Activated naive CD4-positive, alpha-beta T cell treated with anti-CD3 and anti-CD28 coated beads for 36 hours (primary cell): ENCODE measurements at places on chromosomes 6 and 20. TPM values are rescaled to one million over a fixed set of nuclear protein-coding genes. Genes with fewer than 3 reads are reported as not detected.

POM121L2 gene
- not detected for total RNA-seq

IL17A gene
- not detected for total RNA-seq

RAD21L1 gene
- not detected for total RNA-seq

EEF1A2 gene
- 0.12 TPM for total RNA-seq

RANBP9 gene
- total RNA-seq: 61.2 TPM

VWA7 gene
- 0.69 TPM for total RNA-seq

EPPIN gene
- not detected for total RNA-seq

COL10A1 gene
- total RNA-seq: not detected

HTR1E gene
- total RNA-seq: not detected

ADAM33 gene
- total RNA-seq: not detected

PNPLA1 gene
- total RNA-seq: not detected

DNAH8 gene
- 0.15 TPM for total RNA-seq

RSPH3 gene
- total RNA-seq: 3.2 TPM

NEURL2 gene
- 1.4 TPM for total RNA-seq

BFSP1 gene
- total RNA-seq: 0.19 TPM

KIF25 gene
- total RNA-seq: not detected

COL19A1 gene
- 0.26 TPM for total RNA-seq

DEFB132 gene
- not detected for total RNA-seq

PDE7B gene
- total RNA-seq: 0.31 TPM

PHACTR3 gene
- not detected for total RNA-seq

GRM1 gene
- total RNA-seq: not detected

HUS1B gene
- total RNA-seq: 0.67 TPM

ARFGEF3 gene
- 0.72 TPM for total RNA-seq

FERMT1 gene
- total RNA-seq: 0.14 TPM

BNIP5 gene
- total RNA-seq: not detected

MAFB gene
- not detected for total RNA-seq

OPN5 gene
- not detected for total RNA-seq

MOG gene
- not detected for total RNA-seq

MTCH1 gene
- total RNA-seq: 97.4 TPM

KCNB1 gene
- total RNA-seq: not detected

TAGAP gene
- 82.6 TPM for total RNA-seq

EFHC1 gene
- total RNA-seq: 1.2 TPM

ZC2HC1B gene
- total RNA-seq: not detected

SNAP91 gene
- not detected for total RNA-seq

SPTLC3 gene
- total RNA-seq: 0.15 TPM

KHDC1L gene
- not detected for total RNA-seq

LTB gene
- 52.3 TPM for total RNA-seq

IYD gene
- not detected for total RNA-seq

ANGPT4 gene
- total RNA-seq: not detected
